ENCODE measurements at places on chromosomes 16 and 17.
A peak's percentile ranks its signal among the peaks of the same experiment; 100 is the strongest.

GRCh38 chr17:58694826-58695225 is 2.4 kb downstream of the RAD51C start:
- DNase-seq, result no peak

DNA sequence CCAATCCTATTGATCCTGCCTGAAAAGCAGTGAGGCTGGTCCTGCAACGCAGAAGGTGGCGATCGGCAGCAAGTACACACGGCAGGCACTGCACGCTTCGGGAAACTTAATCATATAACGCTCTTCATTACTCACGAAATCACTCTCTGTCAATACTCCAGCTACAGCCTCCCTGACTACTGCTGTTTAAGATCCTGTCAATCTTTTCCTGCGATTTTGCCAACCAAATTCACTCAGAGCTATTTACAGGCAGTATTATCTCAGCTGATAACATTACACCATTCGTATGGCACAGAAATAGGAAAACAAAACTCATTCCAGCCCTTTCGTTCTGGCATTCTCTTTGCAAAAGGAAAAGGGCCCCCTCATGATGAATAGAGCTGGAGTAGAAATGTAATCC is 262.4 kb upstream of the CDH8 start:
- no peak for DNase-seq

GRCh38 chr16:64428463-64429113 is 693.3 kb downstream of the CDH11 start:
- no peak for DNase-seq

- DNase-seq, result peak; percentile 33
Measured at GRCh38 chr17:57422574-57423164, 166.3 kb downstream of the MSI2 start.

GRCh38 chr16:53642094-53642493 is 61.6 kb downstream of the RPGRIP1L start:
- DNase-seq, result no peak

- DNase-seq, result peak; percentile 76
Measured at GRCh38 chr17:39757931-39758873, 20.5 kb downstream of the GRB7 start.

- DNase-seq, result peak; percentile 22
Measured at GRCh38 chr17:69423450-69423849, 9.0 kb downstream of the MAP2K6 start.

DNA sequence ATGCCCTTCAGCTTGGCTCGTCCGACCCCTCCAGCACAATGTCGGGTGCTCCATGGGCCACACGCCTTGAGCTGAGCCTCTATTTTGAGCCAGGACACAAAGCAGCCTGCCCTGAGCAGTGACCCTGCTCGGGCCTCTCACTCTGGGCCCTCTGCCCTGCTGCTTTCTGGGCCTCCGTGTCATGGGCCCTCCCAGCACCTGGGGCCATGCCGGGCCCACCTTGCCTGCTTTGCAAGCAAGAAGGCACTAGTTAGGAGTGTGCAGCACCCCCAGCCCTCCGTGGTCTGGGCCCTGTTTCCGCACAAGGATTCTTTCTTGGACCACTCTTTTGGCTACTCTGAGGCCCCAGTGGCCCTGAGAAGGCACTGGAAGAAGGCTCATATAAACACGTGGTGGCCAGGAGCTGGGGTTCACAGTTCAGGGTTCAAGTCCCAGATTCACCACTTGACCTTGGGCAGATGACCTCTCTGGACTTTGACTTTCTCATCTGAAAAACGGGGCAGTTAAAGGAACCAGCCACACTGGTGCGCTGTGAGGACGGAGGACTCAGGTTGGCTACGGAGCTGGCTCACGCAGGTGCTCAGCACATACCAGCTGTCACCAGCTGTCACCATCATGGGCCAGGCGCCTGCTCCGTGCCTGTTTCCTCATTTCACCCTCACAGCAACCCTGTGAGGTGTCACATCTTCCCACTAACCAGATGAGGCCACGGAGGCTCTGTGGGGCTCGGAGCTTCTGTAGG is 166.0 kb upstream of the GSE1 start:
- DNase-seq, result no peak

Measured in stimulated activated naive CD8-positive, alpha-beta T cell treated with anti-CD3 and anti-CD28 coated beads, Interleukin-15, Interleukin-2, amounts not matched to agents 100 U/mL and 50 U/mL, for 24 hours (primary cell).